ENCODE measurements at places on chromosomes 16 and 17.

DNA sequence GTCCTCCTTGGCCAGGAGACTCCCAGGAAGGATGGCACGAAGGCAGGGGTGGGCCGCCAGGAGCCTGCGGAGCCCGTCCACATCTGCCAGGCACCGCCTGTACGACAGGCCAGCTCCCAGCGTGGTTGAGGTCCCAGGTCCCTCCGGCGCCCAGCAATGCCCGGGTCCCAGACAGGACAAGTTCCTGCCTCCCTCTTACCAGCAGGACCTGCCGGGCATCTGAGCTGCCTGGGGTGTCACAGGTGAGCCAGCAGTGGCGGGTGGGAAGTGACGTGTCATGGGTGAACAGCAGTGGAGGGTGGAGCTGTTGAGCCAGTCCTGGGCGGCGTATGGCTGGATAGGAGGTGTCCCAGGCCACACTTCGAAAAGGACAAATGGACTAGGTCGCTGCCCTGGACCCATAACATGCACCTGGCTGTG, 15.7 kb upstream of the BAHCC1 start:
- no peak for DNase-seq

DNA sequence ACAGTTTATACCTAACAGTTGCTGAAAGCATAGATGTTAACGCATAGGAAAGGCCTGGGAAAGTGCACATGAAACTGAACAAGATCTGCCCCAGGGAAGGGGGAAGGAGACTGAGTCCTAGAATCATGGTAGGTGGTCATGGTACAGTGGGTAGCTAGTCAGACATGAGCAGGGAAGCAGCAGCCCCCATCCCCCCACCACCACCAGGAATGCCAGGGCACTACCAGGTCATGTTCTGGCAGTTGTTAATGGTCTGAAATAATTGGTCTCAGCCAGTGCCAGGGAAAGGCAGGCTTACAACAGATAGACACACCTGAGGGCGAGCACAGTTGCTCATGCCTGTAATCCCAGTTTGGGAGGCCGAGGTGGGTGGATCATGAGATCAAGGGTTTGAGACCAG, 185.2 kb downstream of the CPPED1 start:
- DNase-seq: no peak

GRCh38 chr16:87234601-87235000, 82.6 kb downstream of the C16orf95 start:
- no peak for DNase-seq

- DNase-seq: no peak
Measured at GRCh38 chr17:73549841-73550430, 94.3 kb downstream of the SDK2 start.

GRCh38 chr17:30379903-30380381, 1.2 kb downstream of the CPD start:
- no peak for DNase-seq

DNA sequence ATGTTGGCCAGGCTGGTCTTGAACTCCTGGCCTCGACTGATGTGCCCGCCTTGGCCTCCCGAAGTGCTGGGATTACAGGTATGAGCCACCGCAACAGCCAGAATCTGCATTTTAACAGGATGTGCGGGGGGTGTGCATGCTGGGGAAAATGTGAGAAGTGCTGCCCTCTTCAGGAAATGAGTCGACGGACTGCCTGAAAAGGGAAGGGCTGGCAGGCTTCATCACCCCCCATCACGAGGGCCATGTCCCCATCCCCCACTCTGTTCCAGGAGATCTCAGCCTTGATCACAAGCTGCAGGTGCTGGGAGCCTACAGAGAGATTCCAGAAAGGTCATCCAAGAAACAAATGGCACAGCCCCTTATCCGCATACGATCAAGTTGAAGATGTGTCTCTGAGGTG, 195.3 kb upstream of the RPL38 start:
- no peak for DNase-seq

DNA sequence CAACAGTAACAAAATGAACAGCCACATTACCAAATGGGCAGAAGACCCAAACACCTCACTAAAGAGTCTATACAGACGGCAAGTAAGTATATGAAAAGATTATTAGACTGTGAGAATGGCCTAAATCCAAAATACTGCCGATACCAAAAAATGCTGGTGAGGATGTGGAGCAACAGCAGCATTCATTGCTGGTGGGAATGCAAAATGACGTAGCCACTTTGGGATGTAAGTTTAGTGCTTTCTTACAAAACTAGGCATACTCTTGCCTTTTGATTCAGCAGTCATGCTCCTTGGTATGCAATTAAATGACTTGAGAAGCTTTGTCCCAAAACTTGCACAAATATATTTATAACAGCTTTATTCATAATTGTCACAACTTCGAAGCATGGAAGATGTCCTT, 43.8 kb downstream of the RABEP1 start:
- DNase-seq: no peak

Data from head of caudate nucleus (tissue), 42 donors.